ENCODE measurements at places on chromosomes 16 and 17.

GRCh38 chr17:78474614-78475146 lies 96.2 kb downstream of the PGS1 start:
- no peak for DNase-seq

DNA sequence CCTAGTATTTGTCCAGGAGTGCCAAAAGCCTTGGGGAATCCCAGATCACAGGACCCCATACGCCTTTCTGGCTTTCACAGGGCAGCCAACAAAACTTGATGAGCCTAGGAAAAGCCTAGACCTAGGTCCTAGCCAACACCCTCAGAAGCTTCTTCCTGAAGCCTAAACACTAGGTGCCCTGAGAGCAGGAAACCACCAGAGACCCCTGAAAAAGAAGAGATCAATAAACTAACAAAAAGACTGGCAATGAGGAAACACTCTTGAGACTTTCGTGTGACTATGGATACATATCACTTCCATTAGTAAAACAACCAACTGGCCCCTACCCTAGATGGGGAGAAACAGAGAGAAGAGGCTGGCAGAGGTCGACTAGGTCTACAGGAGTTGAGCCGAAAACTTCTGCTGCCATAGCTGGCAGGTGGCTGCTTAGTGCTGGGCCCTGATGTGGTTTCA lies 1.2 kb downstream of the ORMDL3 start:
- no peak for DNase-seq

DNA sequence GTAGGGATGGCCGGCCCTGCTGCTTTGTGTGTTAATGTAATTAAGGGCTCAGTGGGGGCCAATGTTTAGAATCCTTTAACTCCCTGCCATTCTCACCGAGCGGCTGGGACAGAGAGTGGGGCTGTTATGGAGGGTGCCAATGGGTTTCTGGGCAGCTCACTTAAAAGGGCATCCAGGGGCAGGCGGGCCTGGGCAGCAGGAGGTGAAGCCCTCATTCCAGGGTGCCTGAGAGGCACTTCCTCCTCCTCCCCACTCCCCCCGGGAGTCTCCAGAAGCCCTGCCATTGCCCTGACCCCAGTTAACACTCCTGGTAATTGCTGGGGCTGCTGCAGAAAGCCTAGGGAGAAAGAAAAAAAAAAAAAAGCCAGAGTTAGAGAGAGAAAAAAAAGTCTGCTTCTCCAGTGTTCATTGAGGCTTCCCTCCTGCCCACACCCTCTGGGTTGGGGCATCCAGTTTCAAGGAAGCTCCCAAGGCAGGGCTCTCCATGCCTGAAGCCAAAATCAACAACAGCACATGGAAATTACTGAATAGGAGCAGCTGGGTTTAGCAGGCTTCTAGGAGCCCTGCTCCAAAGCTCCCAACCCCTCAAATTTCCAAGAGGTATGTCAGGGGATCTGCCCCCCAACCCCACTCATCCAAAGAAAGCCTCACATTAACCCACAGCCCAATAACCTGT lies 28.0 kb downstream of the CUEDC1 start:
- DNase-seq: peak; percentile 97

DNA sequence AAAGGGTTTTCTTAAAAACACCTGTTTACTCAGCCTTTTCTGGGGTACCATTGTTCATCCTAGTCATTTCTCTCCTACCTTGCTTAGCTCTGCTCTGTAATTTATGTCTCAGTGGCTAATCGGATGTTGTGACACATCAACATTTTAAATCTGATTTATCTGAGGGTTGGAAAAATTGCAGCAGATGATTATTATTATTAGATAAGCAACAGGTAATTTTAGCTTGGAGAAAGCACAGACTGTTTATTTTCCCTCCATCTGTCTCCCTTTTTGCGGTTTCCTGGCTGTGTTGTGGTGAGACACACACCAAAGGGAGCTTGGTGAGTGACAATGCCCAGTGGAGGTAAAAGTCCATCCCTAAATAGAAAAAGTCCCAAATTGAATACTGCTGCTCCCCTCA lies 389.9 kb downstream of the UTP18 start:
- DNase-seq: no peak

DNA sequence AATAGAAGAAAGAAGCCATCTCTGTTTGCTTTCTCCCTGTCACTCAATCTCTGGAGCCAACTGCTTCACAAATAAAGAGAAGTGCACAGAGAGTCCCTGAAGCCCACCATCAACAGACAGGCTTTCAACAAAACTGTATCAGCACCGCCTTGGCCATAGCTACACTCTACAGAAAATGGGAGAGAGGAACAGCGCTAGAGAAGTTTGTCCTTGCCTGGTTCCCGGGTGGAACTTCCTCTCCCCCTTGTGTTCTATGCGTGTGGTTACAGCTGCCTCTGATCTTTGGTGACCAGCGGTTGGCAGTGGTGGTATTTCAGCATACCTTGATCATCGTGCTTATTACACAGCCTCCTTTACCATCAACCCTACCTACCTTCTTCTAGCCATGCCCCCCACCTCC lies 91.4 kb upstream of the CCL2 start:
- DNase-seq: no peak

DNA sequence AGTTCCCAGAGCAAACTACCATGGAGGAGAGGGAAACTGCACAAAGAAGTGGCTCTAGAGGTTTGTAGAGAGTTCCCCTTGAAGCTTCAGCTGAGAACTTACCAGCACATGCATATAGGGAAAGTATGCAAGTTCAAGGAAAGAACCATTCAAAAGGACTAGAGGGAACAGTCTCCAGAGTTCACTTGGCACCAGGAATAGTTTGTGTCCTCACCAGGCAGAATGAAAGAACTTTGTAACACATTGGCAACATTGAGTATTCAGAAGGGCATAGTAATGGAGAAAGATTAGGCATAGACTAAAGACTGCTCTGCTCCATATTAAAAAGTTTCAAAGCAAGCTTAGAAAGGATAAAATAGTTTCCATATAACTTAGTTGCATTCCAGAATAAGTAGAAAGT lies 155.4 kb upstream of the TOM1L1 start:
- DNase-seq: no peak

DNA sequence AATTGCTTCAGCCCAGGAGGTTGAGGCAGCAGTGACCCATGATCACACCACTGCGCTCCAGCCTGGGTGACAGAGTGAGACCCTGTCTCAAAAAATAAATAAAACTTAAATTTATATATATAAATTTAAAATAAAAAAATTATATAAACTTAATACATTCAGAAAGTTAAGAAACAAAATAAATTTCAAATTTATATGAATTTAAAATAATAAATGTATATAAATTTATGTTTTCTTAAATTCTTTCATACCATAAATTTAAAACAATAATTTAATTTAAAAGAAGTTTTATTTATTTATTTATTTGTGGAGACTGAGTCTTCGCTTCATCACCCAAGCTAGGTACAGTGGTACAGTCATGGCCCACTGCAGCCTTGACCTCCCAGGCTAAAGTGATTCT lies 20.2 kb downstream of the LYRM1 start:
- no peak for DNase-seq

DNA sequence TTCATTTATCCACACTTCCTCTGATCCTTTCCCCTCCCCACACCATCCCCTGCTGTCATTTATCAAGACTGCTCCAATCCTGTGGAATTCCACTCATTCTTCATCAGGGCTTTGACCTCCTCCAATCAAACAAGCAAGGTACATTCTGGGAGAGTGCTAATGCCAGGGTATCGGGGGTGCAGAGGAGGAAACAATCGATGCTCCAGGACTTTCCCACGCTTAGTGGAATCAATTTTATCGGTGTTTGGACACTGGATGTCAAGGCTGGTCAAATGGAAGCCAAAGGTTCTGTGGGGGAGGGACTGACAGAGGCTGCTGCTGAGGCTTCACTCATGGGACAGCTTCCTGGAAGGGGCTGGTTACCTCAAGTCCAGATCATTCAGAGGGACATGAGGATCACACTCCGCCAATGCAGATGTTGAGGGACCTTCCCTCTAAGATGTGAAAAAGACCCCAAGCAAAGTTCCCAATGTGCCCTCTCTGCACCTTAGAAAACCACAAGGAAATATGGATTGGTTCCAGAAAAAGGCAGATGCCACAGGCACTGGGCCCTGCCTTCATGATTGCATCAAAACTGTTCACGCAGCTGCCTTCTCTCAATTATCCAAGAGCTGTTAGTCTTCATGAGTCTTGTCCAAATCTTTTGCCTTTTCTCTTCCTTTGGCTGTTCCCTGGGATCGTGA lies 44.7 kb upstream of the SOX9 start:
- DNase-seq: no peak

DNA sequence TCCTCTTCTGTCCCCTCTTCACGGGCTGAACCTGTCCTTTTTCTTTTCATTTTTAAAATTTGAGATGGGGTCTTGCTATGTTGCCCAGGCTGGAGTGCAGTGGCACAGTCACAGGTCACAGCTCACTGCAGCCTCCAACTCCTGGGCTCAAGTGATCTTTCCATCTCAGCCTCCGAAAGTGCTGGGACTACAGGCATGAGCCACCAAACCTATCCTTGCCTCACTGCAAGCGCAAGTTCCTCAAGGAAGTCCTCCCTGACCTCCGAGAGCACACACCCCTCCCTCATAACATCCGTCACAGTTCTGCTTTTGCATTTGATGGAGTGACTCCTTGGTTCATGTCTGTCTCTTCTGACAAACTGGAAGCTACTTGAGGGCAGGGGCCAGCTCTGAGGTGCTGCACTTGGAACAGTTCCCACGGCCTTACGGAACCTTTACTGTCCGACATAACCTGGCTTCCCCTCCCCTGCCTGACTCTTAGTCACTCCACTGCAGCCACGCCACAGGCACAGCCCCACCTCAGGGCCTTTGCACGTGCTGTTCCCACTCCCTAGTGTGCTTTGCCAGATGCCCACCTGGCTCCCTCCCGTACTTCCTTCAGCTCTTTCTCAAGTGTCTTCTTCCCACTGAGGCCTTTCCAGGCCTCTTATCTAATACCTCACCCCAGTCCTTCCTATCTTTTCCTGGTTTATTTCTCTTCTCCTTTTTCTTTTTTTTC lies 4.4 kb downstream of the TBX6 start:
- no peak for DNase-seq

GRCh38 chr16:84507011-84507982 lies 2.8 kb upstream of the MEAK7 start:
- peak; percentile 25 for DNase-seq

GRCh38 chr17:1515640-1516387 lies 598 bp downstream of the INPP5K start:
- peak; percentile 71 for DNase-seq

GRCh38 chr17:49717371-49717861 lies 9.7 kb upstream of the SLC35B1 start:
- no peak for DNase-seq

DNA sequence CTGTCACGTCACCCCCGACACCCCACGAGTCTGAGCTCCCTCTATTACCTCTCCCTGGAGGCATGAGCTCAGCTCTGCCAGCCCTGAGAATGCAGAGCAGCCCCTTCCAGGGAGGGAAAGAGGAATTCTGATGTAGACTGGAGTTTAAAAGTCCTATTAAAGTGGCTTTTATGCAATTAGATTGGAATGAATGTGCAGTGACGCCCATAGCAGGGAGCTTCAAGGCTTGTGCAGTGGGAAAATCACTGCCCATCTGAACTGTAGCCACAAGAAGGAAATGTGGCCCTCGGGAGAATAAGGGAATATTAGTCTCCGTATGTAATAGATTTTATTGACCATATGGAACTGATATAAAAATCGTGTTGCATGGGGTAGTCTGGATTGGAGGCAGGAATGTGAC lies 66.9 kb downstream of the ZNF423 start:
- no peak for DNase-seq

GRCh38 chr16:66845791-66846221 lies 1.6 kb downstream of the CA7 start:
- peak; percentile 98 for DNase-seq

- DNase-seq: no peak
These were observed 28.4 kb downstream of the CD300LB start for GRCh38 chr17:74502861-74503260.

GRCh38 chr17:77512062-77512946 lies 371.5 kb downstream of the SEC14L1 start:
- DNase-seq: no peak

DNA sequence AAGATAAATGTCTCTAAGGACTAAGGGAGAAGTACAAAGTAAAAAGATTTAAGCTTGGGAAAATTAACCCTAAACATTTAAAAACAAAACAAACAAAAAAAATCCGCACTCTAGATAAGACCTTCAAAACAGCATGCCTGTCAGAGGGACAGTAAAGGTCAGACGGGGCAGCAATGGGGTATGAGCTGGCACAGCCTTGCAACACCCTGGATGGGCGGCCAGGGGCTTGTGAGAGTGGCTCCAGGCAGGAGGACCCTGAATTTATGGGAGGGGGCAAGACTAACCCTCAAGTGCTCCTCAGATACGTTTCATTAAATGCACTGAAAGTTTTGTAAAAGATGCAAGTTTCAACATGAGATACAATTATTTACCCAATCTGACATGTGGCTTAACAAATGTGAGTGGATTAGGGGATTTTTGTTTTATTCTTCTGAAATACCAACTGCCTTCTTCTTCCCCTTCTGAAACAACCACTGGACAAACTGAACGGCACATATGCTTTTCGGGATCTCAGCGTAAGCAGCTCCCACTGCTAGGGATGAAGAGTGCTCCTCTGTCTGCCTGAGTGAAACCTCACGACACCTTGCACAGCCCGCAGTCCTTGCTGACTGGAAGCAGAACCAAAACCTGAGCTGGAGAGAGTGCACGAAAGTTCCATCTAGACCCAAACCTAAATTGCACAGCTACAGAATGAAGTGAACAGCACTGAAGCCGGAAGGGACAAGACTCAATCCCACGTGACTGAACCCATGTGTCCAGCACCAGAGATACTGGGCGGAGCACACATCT lies 128.4 kb downstream of the ANKRD11 start:
- DNase-seq: no peak

DNA sequence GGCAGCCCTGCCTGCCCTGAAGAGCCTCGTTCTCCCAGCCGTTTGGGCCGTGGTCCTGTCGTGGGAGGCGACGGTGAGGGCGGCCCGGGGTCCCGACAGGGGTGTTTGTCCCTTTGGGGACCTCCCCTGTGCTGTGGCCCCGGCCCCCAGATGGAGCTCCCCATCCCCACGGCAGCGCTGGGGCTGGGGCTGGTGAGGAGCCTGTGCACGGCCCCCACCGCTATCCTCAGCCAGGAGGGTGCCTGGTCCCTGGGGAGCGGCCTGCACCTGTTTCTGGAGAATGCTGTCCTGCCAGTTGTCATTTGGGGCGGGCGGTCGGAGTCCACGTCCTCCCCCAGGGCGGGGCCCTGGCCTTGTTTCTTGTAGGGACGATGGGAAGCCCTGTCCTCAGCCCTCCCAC lies 6.6 kb downstream of the CAPN15 start:
- no peak for DNase-seq

- DNase-seq: no peak
These were observed 1152.0 kb upstream of the CDH8 start for GRCh38 chr16:63188086-63188771.

GRCh38 chr16:85573045-85573695 lies 40.0 kb upstream of the GSE1 start:
- no peak for DNase-seq

- DNase-seq: no peak
These were observed 23.8 kb downstream of the LITAF start for GRCh38 chr16:11562941-11563340.

DNA sequence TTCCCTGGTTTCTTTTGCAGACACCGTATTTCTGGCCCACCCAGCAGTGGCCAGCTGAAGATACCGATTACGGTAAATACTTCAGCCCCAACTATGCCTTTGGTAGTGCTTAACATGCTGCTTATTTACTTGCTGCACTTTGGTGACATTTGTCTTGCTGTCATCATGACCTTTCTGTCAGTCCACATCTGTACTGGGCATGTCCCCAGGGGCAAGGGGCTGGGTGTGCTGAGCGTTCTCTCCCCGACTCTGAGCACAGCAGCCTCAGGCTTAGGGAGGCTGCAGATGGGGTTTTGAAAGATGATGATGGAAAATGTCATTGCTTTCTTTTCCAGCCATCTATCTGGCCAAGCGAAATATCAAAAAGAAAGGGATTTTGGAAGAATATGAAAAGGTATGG lies 23.3 kb downstream of the RGS9 start:
- no peak for DNase-seq

GRCh38 chr17:47813077-47813476 lies 8.5 kb downstream of the OSBPL7 start:
- no peak for DNase-seq

Measured in NCI-H2171 treated with DMSO at 0.1 percent for 48 hours (cell line).